Activated gamma-delta T cell treated with Interleukin-2 at 50 U/mL for 16 hours (primary cell): ENCODE measurements at places on chromosomes 2 and 18.

DNA sequence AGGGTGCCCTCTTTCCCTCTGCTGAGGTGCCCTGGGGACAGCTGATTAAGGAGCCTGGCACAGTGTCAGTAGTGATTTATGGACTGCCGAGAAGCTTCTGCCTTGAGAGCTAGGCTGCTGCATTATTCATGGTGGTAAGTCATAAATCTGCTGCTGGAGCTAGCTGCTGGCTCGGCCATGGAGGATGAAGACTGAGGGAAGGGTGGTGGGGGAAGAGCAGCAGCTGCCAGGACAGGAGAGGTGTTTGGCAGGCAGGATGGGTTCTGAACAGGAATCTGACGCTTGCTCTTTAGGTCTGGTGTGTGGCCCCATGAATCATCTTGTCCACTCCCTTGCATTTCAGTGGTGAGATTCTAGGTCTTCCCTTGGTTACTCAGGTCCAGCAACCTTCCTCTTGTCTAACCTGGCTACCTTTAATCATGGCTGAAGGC, 296.3 kb downstream of the DYSF start:
- DNase-seq, result no peak

GRCh38 chr2:186498834-186499233, 12.8 kb downstream of the ZC3H15 start:
- no peak for DNase-seq

GRCh38 chr18:63207835-63208234, 111.7 kb downstream of the BCL2 start:
- no peak for DNase-seq

- no peak for DNase-seq
These were observed 54.7 kb downstream of the SCN9A start for GRCh38 chr2:166321076-166321475.

- no peak for DNase-seq
These were observed 14.9 kb downstream of the L3MBTL4 start for GRCh38 chr18:6399776-6400175.

DNA sequence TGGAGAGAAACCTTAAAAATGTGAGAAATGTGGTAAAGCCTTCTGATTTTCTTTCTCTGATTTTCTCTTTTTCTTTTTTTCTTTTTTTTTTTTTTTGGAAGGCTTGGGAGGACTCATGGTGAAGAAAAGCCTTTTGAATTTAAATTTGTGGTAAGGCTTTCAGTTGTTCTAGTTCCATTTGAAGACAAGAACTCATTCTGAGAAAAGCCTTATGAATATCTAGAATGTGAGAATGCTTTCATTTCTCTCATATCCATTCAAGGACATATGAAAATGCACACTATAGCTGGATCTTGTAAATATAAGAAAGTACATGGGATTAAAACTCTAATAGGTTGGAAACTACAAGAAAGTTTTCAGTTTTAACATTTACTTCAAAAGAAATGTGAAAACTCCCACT, 1045.2 kb upstream of the NRXN1 start:
- no peak for DNase-seq

DNA sequence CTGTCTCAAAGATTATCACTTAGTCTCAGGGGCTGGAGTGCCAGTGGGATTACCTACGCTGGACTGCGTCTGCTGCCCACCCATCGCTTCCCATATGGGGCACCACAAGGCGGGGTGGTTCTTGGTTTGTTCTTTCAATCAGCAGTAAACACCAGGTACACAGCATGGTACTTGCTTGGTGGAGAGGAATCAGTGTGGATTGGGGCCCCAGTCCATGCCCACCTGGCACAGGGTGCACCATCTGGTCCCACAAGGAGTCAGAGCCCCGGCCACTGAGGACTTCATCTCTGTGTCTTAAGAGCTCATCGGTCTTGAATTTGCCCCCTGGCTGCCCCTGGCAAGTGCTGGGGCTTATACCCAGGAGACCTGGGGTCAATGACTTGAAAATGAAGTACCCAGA, 96.2 kb downstream of the GLI2 start:
- DNase-seq, result no peak

DNA sequence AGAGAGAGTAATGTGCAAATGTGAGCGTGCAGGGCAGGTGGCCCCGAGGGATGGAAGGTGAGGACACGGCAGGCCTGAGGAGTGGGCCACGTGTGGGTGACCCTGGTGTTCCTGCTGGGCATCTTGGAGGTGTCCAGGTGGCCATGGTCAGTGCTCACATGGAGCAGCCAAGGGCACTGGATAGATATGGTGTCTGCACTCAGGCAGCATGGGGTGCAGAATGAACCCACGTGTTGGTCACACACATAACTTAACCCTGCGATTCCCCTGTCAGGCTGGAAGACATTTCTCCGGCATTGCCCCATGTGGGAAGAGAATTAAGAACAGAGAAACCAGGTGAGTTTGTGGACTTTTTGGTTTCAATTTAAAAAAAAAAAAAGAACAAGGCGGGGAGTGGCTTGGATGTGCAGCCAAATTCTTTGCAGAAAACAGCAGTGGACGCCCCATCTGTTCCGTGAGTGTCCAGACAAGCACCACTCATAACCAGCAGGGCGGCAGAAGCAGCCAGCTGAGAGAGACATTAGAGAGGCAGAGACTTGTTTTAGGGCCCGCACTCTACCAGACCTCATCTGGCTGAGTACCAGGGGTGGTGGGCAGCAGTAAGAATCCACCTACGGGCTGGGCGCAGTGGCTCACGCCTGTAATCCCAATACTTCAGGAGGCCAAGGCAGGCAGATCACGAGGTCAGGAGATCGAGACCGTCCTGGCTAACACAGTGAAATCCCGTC, 249.8 kb downstream of the ACKR3 start:
- no peak for DNase-seq

DNA sequence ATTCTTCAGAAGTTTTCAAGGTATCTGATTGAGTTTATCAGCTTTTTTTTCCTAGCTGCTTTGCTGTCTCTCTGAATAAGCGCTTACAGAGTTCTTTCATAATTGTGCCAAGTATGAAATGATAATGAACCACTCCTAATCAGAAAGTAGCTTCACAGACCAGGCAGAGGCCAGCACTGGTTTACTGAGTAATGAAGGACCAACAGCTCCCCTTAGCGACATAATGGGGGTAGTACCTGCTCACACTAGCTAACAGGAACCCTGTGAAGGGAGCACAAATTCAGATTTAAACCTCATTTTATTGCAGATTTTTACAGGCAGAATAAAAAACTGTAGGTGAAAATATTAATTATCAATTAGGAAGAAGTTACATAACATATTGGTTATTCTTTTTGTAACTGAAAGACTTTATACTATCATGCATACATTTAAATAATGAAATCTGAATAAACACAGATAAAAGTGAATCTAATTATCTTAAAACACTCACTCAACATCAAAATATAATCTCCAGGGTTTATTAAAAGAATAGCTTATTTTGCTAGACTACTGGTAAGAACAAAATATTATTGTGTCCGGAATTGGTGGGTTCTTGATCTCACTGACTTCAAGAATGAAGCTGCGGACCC, 53.7 kb upstream of the LRRC30 start:
- DNase-seq, result no peak

GRCh38 chr18:25495606-25496005, 143.6 kb upstream of the ZNF521 start:
- DNase-seq, result no peak

DNA sequence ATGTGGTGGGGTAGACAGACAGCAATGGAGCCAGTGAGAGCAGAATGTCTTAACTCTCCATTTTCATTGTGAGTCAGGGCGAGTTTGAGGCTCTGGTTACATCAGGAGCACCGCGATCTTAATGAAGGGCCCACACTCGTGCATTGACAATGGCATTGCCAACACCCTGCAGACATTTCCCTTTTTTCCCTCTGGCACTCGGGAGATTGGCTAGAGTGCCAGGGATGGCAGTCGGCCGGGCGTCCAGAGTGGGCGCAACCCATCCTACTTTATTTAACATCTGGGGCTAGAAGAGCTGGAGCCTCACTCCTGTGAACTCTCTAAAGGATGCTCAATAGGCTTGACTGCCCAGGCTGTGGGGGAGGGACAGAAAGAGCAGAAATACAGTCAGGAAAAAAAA, 9.7 kb downstream of the PROKR1 start:
- DNase-seq, result no peak

DNA sequence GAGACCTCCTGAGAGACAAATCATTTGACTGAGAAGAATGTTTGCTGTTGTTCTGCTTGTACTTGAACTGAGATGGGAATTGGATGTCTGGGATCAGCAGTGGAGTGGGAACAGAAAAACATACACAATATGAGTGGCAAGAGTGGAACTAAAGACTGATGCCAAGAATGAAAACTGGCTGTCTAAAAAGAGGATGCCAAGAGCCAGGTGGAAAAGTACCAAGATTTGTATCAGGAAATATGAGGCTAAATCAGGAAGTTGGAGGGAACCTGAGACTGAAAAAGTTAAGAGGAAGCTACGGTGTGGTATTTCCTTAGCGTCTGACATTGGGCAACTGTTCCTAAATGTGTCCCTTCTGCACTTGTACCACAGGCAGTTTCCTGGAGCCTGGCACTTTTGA, 440.9 kb upstream of the CELF4 start:
- DNase-seq, result no peak

DNA sequence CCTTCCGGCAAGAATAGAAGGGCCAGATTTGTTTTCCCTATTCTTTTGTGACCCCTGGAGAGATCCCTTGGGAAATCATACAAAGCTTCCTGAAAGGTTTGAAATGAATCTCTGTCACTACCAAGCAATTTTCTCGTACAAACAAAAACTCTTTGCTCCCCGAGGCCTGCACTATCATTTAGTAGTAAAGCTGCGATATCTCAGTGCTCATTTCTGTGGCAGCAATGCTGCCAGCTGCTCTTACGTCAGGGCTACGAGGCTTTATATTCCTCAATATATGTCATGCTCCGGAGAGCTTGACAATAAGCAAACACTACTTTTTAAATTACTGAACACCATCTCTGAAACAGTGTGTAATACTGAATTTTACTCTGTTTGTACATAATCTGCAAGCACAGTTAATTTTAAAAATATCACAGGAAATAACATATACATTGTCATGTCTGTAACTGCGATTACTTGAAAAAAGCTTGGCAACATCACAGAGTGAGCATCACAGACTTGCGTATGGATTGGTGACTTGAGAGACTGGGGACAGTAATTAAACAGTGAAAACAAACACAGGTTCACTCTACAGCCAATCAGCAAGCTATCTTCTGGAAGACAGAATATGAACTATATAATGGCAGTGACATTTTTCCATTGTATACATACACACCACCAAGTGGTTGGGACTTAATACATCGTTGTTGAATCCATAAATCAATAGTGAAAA, 403.3 kb upstream of the NETO1 start:
- DNase-seq, result no peak

- no peak for DNase-seq
These were observed 60.9 kb downstream of the TGIF1 start for GRCh38 chr18:3510896-3511295.
